Stimulated activated CD4-positive, alpha-beta T cell treated with anti-CD3 and anti-CD28 coated beads, Interleukin-2, amount 100 ng/mL, for 24 hours (primary cell): ENCODE measurements at places on chromosomes 5 and 9.

DNA sequence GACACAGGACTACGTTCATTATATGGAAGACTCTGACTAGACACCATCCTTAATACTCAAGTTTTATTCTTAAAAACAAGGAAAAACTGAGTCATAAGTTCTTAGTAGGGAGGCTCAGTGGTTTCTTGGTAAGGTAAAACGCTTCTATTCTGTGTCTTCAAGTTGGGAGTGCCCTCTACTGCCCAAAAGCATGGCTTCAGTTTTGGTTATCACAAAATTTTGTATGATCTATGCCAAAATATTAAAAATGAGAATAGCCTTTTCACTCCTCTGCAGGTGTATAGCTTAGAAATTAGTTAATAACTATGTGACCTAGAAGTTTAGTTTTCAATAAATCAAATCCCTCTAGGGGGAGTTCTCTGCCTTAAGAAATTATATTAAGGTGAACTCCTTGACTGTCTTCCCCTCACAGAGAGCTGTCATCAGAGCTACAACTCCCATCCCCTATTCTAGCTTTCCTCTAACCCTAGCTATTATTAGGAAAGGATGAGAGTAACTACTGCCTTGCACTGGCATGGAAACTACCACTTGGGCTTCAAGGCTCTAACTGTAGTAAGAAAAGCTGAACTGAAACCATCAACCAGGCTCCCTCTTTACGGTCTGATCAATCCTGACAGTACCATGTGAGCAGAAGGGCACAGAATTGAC, 189.7 kb downstream of the GNAQ start:
- no peak for DNase-seq

GRCh38 chr9:93132287-93132927, 1.6 kb downstream of the NINJ1 start:
- no peak for DNase-seq

- no peak for DNase-seq
Measured at GRCh38 chr5:79069488-79070349, at the start of the genes BHMT2 and DMGDH. TSS of gene BHMT2 (plus strand) at chr5:79069767. CDS start at chr5:79069783, 16 bp downstream. TSS of gene DMGDH (minus strand) at chr5:79069674. CDS start at chr5:79069620, 54 bp downstream.

- DNase-seq: no peak
Measured at GRCh38 chr5:110665184-110665726, 61.2 kb downstream of the TMEM232 start.

GRCh38 chr5:107533910-107534876, 136.5 kb downstream of the EFNA5 start:
- no peak for DNase-seq

DNA sequence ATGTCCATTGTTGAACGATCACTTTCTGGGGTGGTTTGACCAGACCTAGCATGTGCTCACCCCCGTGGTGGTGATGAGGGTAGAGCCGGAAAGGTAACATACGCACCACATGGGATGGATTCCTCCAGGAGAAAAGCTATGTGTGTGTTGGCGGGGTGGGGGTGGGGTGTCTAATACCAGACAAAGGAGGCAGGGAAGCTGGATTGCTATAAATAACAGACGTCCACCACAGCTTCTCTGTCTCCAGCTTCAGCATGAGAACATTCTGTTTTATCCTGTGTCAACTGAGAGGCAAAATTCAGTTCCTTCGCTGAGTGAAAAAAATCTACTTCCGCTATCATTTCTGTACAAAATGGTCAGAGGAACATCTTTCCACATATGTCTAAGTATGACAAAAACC, 151.0 kb downstream of the PCSK1 start:
- DNase-seq: no peak
